ENCODE measurements at places on chromosomes 5 and 9.

- DNase-seq, result no peak
Observed at GRCh38 chr9:82313697-82314096, 325.1 kb downstream of the SPATA31D1 start.

GRCh38 chr9:15416880-15417279 is 5.8 kb upstream of the SNAPC3 start:
- no peak for DNase-seq

DNA sequence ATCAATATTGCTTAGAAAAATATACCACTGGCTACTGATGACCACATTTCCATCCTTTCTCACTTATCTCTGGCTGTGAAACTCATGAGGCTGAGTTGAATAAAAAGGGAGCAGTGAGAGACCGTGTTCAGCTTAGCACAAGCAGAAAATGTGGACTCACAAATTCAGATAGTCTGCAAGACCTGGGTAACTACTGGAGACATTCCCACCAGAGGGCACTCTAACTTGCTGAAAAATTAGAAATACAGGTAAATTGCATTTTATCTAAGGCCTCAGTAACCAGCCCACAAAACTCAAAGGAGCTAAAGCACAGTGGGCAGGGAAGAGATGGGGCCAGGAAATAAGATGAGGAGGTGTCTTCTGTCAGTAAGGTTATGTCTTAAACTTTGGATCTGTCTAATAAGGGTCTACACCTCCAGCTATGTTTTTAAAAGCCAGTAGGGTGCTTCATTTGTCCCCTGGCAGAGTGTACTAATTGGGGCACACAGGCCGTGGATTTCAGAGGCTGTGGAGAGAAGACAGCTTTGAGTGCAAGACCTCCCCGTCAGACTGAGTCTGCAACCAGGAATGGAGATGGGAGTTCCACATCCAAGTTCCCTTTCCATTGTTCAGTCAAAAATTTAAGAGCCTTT is 8.7 kb upstream of the NDUFB6 start:
- no peak for DNase-seq

GRCh38 chr5:149757197-149757947 is 27.3 kb downstream of the PPARGC1B start:
- DNase-seq, result no peak

DNA sequence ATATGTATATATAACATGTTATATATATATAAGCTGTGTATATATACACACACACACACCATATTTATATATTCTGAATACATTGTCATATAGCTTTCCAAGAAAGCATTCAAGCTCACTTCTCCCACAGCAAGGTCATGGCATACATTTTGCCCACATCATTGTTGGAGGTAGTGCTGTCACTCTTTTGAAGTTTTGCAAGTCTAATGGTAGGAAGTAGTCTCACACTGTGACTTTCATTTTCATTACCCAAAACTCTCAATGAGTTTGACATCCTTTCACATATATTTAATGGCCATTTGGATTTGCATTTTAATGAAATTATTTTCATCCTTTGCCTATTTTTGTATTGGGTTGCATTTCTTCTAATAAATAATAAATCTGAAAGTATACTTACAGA is 59.8 kb upstream of the COX7C start:
- no peak for DNase-seq

GRCh38 chr5:107831612-107832395 is 161.1 kb upstream of the EFNA5 start:
- no peak for DNase-seq

- no peak for DNase-seq
Observed at GRCh38 chr9:136312009-136312375, 8.1 kb upstream of the CCDC187 start.

DNA sequence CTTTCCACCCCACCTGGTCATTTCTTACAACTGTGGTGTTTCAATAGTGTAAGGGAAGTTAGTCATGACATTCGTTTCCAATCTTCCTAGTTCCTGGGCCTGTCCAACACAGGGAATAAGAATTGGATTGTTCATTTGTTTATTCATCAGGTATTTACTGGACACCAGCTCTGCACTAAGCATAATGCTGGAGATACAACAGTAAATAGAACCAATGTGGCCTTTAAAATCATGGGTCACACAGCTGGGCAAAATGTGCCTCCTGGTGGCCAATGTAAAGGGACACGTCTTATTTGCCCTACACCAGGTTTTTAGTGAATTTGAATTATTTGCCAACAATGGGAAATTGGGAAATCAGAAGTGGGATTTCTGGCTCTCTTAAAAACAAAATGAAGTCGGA is 10.4 kb downstream of the ABLIM3 start:
- no peak for DNase-seq

- no peak for DNase-seq
Observed at GRCh38 chr9:68697851-68698250, 7.2 kb upstream of the PIP5K1B start.

DNA sequence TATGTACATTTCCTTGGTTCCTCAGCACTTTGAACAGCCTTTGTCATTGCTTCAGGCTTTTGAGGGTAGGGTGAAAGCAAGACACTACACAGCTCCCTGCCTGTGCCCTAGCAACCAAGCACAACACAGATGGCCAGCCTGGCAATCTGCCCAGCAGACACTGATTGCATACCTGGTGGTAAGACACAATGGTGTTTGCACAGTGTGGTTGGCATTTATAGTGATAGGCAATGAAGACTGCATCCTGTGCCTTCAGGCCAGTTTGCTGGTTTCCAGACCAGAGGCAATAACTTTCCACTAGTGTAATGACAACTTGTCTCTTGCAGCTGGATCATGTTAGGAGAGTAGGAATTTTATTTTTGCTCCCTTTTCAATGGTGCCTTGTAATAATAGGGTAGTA is 144.5 kb upstream of the TNC start:
- DNase-seq, result peak; percentile 69

GRCh38 chr5:141608557-141608956 is 10.2 kb downstream of the DIAPH1 start:
- DNase-seq, result no peak

- no peak for DNase-seq
Observed at GRCh38 chr9:136669791-136670464, 7.2 kb downstream of the EGFL7 start.

DNA sequence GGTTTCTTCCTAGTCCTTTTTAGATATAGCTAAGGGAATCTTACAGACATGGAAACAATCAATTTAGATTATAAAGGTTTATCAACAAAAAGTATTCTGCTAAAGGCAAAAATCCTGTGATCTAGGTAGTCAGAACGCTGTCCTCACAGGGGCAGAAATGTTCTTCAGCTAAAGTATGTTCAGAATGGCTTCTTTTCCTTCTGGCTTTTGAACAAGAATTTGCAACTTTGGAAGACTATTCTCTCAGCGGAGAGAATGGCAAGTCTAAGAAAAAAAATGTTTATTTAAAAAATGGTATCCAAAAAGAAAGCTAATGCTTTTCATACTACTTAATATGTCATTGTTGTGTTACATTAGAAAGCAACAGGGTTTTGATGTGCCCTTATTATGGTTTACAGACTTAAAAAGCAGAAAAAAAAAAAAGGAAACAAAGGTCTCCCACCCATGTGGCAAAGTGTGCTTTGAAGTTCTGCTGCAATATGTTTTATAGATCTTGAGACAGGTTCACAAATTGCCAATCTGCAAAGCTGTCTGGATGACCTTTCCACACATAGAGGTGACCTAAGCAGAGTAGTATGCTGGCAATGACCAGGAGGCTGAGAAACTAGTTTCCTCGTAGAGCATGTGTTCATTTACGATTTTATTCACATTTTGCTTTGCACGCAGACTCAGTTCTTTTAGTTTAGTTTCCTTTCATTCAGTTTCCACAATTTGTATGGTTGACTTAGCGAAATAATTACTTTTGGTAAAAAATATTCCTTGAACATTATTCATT is 45.1 kb upstream of the PJA2 start:
- DNase-seq, result no peak

GRCh38 chr9:114282104-114282485 is 40.8 kb upstream of the ORM1 start:
- no peak for DNase-seq

GRCh38 chr5:63230754-63231153 is 652.1 kb downstream of the LRRC70 start:
- no peak for DNase-seq

GRCh38 chr9:96462541-96462940 is 12.6 kb downstream of the HABP4 start:
- no peak for DNase-seq

- DNase-seq, result no peak
Observed at GRCh38 chr9:78030296-78030552, 1.4 kb downstream of the GNAQ start.

- DNase-seq, result no peak
Observed at GRCh38 chr9:124322618-124323432, 65.1 kb downstream of the NEK6 start.

- DNase-seq, result no peak
Observed at GRCh38 chr9:127829205-127829906, 25.1 kb downstream of the ENG start.

All from HS-5 (cell line).